ENCODE measurements at places on chromosomes 16 and 17.

DNA sequence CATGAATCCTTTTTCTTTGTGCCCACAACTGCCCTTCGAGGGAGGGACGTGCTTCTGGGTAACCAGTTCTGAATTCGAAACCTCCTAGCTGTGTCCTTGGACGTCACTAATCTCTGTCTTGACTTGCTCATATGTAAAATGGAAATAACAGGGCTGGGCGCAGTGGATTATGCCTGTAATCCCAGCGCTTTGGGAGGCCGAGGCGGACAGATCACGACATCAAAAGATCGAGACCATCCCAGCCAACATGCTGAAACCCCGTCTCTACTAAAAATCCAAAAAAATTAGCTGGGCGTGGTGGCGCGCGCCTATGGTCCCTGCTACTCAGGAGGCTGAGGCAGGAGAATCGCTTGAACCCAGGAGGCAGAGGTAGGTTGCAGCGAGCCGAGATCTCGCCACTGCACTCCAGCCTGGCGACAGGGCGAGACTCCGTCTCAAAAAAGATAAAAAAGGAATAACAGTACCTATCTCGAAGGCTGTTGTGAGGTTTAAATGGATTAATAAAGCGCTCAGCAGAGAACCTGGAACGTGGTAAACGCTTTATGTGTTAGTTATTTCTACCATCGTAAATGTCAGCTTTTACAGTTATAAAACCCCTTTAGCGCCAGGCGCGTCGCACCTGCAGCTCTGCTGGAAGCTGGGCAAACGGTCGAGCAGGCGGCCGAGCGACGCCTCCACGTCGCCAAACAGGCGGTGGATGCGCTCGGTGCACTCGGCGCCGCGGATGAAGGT, 641 bp downstream of the COG8 start:
- no peak for DNase-seq

DNA sequence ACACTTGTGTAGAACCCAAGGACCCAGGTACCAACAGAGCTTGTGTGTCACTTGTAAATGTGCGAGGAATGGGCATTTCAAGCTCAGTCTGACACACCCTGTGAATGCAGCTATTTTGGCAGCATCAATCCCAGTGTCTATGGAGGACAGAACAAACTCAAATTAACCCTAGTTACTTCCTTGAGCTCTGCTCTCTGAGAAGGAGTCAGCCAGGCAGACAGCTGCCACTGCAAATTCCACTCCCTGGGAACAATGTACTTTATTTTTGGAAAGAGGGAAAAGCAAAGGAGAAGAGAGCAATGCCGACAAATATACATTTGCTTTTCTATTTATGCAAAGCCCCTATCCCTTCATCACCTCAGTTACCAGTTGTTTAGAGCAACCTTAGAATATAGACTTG, 48.4 kb upstream of the NOG start:
- no peak for DNase-seq

GRCh38 chr17:77570565-77570898, 388.0 kb upstream of the TNRC6C start:
- DNase-seq = no peak

DNA sequence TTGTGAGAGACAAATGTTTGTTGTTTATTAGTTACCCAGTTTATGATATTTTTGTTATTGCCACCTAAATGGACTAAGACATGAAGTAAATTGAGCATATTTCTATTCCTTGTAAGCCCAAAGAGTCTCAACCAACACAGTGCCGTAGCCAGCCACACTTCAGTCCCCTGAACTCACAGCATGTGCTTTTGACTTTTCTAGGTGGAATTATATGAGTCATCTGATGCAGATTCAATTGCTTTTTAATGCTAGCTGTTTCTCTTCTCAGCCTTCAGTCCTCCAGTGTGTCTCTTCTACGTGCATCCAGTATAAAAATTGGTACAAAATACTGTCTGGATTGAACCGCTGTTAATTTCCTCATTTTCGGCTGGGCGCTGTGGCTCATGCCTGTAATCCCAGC, 39.0 kb downstream of the IQCK start:
- no peak for DNase-seq

DNA sequence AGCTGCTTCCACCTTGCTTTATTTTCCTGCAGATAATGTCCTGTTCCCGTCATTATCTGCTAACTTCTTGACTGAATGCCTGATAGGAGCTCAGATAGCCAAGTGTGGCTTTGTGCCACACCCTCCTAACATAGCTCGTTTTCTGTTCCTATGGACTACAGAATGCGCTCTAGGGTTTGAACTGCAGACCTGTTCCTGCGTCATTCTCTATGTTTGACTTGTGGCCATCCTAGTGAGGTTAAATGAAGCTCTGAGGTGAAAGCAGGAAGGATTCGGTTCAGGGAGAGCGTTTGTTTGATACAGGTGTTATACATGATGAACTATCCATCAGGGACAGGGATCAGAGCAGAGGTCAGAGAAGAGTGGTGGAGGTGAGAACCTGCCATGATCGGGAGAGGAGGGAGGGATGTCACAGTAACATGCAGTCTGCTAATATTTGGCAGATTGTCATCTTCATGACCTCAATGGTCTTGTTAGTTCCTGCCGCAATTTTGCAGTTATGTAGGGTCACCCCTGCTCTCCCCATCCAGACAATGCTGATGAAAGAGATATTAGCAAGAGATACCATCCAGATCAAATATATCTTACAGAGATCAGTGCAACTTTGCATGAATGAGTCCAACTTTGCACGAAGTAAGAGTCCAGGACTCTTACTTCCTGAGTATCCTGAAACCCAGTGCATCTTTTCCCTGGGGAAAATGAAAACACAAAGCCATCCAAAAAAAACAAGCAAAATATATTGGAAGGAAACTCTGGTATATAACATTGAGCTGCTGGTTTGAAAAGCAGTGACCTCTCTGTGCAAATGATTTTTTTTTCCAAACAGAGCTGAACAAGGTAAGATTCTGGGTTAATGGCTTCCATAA, 32.8 kb downstream of the MPHOSPH6 start:
- DNase-seq = no peak

- no peak for DNase-seq
Observed at GRCh38 chr17:49224198-49224996, 6.2 kb downstream of the PHOSPHO1 start.

DNA sequence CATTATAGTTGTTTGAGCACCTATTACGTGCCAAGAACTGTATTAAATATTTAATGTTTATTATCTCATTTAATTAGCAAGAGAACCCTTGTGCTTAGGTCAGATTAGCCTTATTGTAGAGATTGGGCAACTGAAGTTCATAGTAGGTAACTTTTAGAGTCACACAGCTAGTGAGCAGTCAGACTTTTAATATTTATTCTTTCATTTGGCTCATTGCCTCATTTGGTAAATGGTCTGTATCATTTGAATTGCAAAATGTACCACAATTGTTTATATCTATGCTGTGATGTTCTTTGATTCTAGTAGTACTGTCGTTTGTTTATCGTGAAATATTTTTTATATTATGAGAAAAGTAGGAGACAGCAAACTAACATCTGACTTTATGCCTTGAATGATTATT, 7.6 kb downstream of the CLTC start:
- DNase-seq = no peak

DNA sequence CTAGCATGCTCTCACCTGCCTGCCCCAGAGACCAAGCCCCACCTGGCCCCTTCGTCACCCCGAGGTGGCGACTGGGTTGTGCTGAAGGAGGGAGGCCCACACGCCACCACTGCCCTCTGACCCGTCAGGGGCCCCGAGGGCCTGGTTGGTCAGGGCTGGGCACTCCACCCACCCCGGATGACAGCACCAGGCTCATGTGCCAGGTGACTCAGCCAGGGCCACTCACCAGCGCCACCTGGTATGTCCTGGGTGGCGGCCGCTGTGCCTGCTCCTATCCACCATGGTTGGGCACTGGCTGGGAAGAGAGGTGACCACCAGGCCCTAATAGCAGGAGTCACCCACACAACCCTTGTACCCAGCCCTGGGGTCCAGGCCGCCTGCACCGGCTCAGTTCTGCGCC, 68.9 kb downstream of the JPH3 start:
- DNase-seq = no peak

- no peak for DNase-seq
Observed at GRCh38 chr16:30481381-30481780, 8.8 kb downstream of the ITGAL start.

DNA sequence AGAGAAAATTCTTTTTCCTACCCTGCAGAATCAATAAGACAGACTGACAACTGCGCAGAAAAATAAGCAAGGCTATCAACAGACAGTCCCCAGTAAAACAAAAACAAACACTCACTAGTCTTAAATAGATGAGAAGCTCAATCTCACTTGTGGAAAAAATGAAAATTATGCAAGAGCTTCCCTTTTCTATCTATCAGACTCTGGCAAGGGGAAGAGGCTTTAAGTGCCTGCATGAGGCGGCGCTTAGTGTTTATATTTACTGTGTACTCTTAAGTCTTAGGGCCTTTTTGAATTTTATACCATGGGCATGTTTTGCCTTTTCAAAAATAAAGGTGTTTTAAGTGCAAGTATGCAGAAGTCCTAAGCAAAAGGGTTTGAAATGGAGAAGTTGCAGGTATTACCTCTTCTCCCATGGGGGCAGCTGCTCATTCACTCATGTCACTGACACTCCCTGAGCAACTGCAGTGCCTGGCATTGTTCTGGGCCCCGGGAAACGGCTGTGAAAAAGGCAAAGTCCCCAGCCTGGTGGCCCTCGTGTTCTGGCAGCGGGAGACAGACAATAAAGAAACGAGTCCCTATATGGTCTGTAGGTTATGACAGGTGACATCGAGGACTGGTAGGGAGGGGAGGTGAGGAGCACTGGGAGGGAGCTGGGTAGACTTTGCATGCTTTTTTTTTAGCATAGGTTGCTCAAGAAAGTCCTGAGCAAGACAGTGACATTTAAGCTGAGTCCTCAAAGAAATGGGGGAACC, 35.2 kb downstream of the HSBP1 start:
- no peak for DNase-seq

- peak; percentile 33 for DNase-seq
Observed at GRCh38 chr17:81509972-81510784, 2.4 kb downstream of the ACTG1 start.

GRCh38 chr17:82277851-82278250, 4.4 kb upstream of the CSNK1D start:
- DNase-seq = peak; percentile 65

- DNase-seq = no peak
Observed at GRCh38 chr17:3571043-3571900, 13.7 kb upstream of the TRPV3 start.

DNA sequence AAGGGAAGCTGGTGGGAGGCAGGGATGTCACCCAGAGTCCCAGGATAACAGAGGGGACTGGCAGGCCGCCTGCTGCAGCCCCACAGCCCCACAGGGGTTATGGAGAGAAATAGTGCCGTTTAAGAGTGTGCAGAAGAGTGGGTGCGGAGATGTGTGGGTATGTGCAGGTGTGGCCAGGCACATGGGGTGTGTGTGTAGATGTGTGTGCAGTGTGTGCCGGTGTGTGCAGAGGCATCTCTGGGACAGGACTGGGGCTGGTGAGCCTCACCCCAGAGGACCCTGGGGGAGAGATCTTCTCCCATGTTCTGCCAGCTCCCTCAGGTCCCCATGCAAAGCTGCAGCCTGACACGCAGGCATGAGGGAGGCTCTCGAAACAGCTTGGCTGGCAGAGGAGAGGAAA, 157.4 kb downstream of the RBFOX3 start:
- DNase-seq = no peak

GRCh38 chr16:30787613-30788378, 791 bp upstream of the ZNF629 start:
- no peak for DNase-seq

DNA sequence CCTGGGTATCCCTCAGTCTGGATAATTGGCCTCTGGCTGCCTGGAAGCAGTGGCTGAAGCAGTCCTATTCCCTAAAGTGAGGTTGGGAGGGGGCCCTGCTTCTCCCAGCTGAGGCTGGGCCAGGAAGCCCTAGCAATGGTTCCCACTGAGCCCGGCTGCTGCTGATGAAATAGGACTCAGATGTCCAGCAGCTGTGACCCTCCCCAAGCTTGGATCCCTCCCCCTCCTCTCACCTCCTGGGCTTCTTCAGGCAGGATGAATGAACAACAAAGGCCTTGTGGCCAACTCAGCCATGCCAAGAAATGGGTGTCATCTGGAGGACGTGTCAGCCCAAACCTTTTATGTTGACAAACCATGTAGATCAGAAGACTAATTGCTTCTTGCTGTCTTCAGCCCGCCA, 42.0 kb downstream of the AXIN2 start:
- DNase-seq = peak; percentile 40

Measured in spinal cord (tissue), 10 donors.